Right ventricle myocardium inferior (tissue), 1 donor: ENCODE measurements at places on chromosomes 1 and 21.

GRCh38 chr21:29175408-29176134, 45.1 kb downstream of the MAP3K7CL start:
- no peak for DNase-seq

- DNase-seq, result no peak
Measured at GRCh38 chr1:234659538-234659937, 49.6 kb upstream of the IRF2BP2 start.

GRCh38 chr1:163084330-163084729, 15.2 kb downstream of the RGS4 start:
- no peak for DNase-seq

DNA sequence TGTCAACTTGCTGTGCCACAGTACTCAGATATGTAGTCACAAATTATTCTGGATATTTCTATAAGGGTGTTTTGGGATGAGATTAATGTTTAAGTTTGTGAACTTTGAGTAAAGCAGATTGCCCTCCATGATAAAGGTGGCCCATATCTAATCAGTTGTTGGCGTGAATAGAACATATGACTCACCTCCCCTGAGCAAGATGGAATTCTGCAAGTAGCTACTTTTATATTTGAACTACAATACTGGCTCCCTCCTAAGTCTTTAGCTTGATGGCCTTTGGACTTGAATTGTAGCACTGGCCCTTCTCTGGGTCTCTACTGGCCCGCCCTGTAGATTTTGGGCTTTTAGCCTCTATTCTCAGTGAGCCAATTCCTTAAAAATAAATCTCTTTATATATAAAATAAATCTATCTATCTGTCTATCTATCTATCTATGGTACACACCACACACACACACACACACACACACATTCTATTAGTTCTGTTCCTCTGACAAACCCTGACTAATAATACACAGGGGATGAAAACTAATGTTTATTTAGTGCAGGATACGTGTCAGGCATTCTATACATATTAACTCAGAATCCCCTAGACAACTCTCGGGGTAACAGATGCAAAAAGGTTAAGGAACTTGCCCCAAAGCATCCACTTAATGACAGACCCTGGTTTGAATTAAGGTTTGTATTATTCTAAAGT, 37.9 kb upstream of the PDC start:
- DNase-seq, result no peak

GRCh38 chr21:33418691-33419090, 15.5 kb downstream of the IFNGR2 start:
- peak; percentile 79 for DNase-seq

DNA sequence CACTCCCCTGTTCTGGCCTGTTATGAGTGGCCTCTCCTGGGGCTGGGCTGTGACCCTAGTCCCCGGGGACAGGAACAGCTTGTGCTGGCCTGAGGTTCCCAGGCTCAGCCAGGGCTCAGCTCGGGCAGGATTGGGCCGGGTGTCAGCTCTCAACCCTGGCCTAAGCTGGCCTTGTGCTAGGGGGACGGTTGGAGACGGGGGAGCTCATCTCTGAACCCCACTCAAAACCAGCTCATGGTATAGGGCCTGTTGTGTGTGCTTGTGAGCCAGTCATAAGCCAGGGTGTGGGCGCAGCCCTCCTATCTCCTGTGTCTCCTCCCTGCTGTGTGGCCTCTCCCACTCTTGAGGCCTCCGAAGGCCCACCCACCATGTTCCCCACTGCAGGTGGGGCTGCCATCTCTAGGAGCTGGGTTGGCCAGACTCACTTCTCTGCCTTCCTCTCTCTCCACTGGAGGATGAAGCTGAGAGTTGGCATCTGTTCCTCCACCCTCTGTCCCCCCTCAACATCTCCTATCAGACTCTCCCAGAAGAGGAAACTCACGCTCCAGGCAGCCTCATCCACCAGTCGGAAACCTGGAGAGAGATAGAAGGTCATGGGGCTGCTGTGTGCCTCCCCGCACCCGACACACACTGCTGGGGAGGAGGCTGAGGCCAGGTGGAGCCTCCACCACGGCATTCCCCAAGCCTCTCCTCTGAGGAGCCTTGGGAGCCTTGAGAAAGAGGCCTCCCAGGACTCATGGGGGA, 1.4 kb downstream of the PEAR1 start:
- peak; percentile 73 for DNase-seq

GRCh38 chr1:245654460-245655050, 499.8 kb downstream of the KIF26B start:
- DNase-seq, result no peak

GRCh38 chr1:236400061-236400603, 6.0 kb downstream of the EDARADD start:
- DNase-seq, result no peak

DNA sequence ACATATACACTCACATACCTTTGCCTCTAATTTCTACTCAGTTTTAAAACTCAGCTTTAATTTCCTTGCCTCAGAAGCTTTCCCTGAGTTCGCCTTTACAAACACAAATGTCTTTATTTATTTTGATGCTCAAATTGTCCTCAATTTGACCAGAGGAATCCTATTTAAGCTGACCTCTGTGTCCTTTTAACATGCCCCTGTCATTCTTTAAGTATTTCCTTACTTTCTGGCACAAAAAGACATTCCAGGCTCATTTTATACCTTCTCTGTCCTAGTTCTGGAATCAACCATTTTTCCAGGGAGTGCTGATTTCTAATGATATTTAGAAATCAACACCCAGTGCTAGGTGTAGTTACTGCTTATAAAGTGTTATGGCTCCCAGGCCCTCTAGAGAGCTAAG, 82.5 kb downstream of the OSBPL9 start:
- no peak for DNase-seq

- no peak for DNase-seq
Measured at GRCh38 chr1:100746542-100746932, 27.0 kb downstream of the VCAM1 start.

- no peak for DNase-seq
Measured at GRCh38 chr1:6443339-6444115, 19.0 kb downstream of the ESPN start.

DNA sequence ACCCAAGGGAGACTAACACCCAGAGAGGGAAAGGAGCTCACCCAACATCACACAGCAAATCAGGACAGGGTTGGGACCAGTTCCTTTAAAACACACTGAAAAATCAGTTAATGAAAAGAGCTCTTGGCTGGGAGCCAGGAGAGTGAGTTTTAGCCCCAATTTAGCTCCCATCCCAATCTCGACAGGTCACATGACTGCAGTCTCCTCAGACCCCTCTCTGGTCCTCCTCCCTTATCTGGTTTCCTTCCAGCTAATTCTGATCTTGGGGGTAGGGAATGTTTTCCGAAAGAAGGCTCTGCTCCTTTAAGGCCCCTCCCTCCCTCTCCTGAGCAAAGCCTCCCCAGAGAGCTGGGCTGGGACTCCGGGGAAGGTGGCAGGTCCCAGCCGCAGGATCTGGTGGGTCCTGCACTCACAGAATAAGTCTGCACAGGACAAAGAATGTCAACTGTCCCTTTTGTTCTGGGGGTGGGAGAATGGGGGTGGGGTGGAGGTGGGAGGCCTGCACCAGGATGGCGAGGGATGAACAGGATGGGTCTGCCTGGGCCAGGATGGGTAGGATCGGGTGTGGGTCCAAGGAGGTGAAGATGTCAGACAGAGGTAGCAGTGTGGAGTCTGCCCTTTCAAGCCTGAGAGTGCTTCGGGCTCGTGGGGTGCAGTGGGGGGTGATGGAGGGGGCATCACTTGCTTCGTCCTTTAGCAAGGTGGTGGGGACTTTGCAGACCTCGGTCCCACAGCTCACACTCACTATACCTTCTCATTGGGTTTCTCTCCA, 57.3 kb upstream of the SSBP3 start:
- no peak for DNase-seq

DNA sequence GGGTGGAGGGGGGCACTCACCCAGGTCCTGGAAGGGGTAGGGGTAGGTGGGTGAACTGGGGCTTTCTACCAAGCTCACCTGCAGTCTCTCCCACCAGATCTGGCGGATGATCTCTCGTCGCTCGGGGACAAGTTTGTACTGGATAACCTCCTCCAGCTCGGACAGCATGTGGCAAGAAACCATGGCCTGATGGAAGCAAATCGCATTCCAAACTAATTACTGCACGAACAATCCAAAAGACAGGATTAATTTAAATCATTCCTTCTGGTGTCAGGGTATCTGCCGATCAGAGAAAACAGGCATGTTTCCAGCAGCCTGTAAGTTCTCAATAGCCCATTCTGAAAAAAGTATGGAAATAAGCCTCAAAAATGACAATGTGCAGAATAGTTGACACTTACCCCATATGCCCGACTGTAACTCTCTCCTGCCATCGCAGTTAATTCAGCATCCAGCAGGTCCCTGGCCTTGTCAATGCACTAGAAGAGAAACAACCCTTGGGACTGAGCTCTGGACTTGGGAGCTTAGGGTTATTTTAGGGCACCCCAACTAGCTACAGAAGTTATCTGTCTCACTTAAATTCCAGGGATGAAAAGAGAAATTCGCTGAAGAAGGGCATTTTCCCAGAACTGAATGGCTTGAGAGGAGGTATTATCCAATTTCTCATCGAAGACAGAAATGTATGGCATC, 44.4 kb upstream of the ANGPTL7 start:
- no peak for DNase-seq

- DNase-seq, result no peak
Measured at GRCh38 chr1:82644186-82644915, 843.6 kb downstream of the ADGRL2 start.

GRCh38 chr1:154743526-154744036, 126.5 kb downstream of the KCNN3 start:
- DNase-seq, result no peak

GRCh38 chr1:61358770-61359455, 276.6 kb downstream of the NFIA start:
- DNase-seq, result no peak

DNA sequence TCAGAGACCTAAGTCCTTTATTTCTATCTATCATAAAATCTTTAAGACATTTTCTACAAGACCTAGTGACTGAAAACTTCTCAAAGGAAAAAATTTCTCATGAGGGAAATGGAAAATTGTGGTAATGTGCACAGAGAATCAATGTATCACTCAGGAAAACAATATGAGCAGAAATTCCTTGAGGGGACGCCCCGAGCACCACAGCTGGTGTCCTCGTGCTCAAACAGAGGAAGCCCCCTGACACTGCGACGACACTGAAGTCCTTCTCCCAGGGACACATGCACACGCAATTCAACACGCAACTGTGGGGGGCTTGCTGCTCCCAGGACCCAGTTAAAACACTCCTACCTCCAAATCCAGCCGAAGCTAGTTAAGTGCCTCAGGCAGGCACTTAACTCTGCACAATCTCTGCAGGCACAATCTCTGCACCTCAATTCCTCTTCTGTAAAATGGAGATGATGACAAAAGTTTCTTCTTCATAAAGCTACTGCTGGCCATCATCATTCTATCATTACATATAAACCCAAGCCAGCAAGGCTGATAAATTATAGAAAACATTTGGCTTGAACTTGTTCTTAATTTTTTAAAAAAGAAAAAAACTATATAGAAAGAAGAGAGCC, 16.0 kb downstream of the ZBTB17 start:
- DNase-seq, result no peak

DNA sequence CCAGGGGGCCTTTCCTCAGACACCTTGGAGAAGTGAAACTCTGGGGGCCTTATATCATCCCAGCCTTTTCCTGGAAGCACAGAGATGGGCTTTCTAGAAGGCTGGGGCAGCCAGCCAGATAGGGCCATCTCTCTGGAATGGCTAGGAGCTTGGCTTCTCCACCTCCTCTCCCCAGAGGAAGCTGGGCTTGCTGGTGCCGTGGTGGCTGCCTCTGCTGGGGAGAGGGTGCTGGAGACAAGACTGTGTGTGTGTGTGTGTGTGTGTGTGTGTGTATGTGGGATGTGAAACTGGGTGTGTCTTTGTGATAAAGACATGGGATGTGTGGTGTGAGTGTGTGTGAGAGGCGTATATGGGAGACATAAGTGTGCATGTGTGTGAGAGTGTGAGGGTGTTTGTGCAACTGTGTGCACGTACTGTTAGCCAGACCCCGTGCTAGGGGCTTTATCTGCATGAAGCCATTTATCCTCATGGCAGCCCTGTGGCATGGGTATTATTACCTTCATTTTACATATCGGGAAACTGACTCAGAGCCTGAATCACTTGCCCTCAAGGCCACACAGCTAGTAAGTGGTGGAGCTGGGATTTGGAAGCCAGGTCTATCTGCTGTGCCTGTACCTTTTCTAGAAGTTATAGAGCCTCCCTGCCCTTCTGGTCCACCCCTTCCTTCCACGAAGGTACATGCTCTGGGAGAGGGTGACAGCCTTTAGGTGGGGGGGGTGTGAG, 44.2 kb downstream of the PTPRU start:
- no peak for DNase-seq

GRCh38 chr1:203117611-203118575, 9.6 kb upstream of the ADORA1 start:
- peak; percentile 89 for DNase-seq

GRCh38 chr21:41974752-41975053, 20.9 kb upstream of the C2CD2 start:
- DNase-seq, result no peak

DNA sequence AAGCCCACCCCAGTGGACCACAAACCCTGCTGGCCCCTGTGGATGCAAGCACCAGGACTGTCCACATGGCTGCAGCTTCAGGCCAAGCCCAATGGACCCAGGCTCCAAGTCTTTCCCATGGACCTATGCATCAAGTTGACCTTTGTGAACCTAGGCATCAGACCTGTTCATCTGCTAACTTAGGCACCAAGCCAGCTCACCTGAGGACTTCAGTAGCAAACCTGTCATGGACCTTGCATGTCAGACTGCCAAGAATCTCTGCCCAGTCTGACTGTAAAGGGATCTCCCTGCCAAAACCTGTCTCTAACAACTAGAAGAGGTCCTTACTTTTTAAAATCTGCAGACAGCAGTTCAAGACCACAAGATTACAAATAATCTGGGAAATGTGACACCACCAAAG, 37.8 kb downstream of the FMO3 start:
- no peak for DNase-seq

DNA sequence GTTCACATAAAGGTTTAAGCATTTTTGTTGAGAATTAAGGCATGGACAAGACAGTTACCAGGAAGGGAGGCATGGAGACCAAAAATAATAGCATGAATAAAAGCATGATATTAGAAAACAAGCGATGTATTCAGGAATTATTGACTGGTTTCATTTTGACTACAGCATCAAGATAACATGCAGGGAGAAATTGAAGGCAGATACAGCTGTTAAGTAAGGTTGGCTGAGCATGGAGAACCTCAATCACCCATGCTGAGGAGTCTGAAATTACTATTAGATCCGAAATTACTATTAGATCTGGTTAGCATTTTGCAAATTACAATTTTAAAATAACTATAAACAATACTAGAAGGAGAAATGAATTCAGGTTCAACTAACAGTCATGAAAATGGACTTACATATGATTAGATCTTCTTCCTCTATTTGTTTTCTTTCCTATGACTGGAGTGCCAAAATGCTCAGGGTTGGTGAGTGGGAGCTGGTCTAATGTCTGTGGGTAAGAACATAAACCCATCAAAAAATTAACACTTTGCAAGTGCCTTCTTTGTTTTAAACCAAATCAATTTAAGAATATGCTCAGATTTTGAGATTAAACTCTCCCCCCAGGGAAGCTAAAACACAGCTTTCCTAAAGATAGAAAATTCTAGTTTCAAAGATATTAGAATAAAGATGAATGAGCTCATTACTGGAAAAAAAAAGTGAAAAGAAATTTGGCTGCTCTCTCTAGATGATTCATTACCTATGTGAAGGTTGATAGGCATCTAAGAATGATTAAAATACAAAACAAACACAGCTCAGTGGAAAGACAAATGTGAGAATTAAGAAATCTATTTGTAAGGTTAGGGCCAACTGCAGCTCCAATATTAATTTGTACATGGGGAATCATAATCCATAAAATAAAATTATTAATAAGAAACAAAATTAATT, 81.7 kb downstream of the ARID4B start:
- no peak for DNase-seq

GRCh38 chr1:228351850-228352249, 54.8 kb downstream of the TRIM11 start:
- peak; percentile 45 for DNase-seq

- DNase-seq, result no peak
Measured at GRCh38 chr1:206850401-206850800, 15.0 kb upstream of the IL20 start.
